ENCODE measurements at places on chromosomes 1 and 21.

DNA sequence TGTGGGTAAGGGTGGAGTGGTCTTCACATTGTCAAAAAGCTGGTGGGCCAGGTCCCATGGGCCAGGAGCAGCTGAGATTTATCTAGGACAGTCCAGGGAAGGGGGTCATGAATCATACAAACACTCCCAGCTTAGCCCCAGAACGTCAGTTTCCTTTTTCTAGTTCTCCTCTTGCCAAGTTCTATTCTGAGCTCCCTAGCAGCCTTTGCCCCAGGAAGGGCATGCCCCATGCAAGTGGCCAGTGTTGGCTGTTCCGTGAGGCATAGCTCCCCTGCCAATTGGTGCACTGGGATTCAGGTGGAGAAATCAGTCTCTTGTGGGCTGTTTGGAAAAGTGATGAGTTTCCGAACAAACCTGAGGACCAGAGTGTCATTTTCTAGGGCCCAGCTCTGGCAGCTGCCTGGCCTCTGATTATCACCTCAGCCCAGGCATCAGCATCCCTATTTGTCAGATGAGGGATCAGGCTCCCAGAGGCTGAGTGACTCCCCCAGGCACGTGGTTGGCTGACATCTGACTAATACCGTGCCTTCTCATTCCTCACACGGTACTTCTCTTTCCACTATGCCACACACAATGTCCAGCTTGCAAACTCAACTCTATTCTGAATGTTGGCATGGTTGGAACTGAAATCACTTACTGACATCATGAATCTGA, 14.2 kb upstream of the MYOM3 start:
- DNase-seq, result no peak

DNA sequence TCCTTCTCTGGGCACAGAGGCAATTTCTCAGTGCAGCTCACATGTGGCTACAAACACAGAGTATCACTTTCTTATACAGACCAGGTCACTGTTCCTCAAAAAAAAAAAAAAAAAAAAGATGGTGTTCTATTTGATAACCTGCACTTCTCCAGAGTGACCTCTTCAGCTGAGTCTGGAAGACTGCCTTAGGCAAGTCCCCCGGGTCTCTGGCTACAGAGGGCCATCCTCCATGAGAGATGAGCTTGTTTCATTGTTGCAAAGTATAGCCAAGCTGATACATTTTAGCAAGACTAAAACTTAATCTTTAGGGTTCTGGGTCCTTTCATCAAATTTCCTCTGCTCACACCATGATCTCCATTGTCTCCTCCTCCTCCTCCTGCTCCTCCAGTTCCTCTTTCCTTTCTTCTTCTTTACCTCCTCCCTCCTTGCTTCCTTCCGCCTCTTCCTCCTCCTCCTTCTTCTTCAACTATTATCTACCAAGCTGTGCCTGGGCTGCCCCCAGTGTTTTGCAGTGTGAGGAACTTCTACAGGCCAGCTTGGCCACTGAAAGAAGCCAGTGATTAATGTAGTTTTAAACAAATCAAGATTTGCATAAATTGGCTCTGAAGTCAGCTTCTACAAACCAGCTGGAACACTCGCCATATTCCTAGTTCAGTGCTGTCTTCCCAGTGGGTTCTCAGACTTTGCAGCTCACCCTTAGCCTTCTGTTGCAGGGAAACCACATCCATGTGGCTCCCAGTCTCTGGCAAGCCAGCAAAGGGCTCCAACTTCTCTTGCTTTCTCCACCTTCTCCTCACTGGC, 139.4 kb downstream of the RUNX1 start:
- DNase-seq, result no peak

DNA sequence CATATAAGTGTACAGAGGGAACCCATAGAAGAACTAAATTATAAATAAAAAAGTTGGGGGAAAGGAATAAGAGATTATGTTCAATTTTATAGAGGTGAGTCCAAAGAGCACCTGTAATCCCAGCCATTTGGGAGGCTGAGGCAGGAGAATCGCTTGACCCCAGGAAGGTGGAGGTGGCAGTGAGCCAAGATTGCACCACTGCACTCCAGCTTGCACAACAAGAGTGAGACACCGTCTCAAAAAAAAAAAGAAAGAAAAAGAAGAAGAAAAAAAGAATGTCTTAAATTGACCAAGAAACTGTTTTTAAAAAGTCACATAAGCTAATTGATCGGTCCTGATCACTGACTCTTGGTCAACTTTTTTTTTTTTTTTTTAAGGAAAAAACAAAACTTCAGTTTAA, 19.1 kb upstream of the ATF3 start:
- DNase-seq, result no peak

- DNase-seq, result no peak
Observed at GRCh38 chr21:33578214-33578613, 10.3 kb downstream of the DONSON start.

- DNase-seq, result no peak
Observed at GRCh38 chr1:2451741-2452140, 24.3 kb upstream of the PLCH2 start.

GRCh38 chr1:197787623-197788536, 12.6 kb upstream of the DENND1B start:
- no peak for DNase-seq

- no peak for DNase-seq
Observed at GRCh38 chr1:211332036-211332616, 5.5 kb downstream of the TRAF5 start.

DNA sequence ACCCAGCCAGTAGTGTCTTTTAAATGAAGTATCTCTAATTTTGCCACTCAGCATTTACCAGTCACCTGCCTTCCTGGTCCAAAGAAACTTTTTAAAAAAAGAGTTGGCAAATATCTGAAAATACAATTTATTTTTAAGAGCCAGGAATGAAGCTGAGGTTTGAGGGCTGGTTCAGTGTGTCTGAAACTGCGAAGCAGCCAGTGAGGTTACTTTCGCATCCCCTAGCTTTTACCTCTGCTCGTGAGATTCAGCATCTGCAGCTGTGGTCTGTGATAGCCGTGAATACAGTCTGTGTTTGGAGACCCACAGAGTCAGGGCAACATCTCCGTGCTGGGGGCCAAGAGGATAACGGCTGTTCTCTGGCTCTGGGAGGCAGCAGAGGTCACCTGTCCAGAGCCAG, 21.3 kb upstream of the KCNAB2 start:
- DNase-seq, result no peak

GRCh38 chr1:237875291-237875690, 15.4 kb downstream of the ZP4 start:
- DNase-seq, result no peak

GRCh38 chr21:27756191-27756590, 789.3 kb upstream of the ADAMTS5 start:
- DNase-seq, result no peak

DNA sequence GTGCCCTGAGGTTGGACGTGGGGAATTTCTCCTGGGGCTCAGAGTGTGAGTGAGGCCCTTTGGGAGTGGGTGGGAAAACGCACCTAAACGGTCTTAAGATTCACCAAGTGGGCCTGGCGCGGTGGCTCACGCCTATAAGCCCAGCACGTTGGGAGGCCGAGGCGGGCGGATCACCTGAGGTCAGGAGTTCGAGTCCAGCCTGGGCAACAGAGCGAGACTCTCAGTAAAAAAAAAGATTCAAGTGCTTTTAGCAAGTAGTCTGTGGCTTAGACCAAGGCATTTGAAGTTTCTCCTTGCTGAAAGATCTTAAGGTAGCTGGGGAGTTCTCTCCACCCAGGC, 1.4 kb downstream of the RPS8 start:
- DNase-seq, result no peak

GRCh38 chr1:242431786-242432185, 92.7 kb downstream of the PLD5 start:
- DNase-seq, result no peak

DNA sequence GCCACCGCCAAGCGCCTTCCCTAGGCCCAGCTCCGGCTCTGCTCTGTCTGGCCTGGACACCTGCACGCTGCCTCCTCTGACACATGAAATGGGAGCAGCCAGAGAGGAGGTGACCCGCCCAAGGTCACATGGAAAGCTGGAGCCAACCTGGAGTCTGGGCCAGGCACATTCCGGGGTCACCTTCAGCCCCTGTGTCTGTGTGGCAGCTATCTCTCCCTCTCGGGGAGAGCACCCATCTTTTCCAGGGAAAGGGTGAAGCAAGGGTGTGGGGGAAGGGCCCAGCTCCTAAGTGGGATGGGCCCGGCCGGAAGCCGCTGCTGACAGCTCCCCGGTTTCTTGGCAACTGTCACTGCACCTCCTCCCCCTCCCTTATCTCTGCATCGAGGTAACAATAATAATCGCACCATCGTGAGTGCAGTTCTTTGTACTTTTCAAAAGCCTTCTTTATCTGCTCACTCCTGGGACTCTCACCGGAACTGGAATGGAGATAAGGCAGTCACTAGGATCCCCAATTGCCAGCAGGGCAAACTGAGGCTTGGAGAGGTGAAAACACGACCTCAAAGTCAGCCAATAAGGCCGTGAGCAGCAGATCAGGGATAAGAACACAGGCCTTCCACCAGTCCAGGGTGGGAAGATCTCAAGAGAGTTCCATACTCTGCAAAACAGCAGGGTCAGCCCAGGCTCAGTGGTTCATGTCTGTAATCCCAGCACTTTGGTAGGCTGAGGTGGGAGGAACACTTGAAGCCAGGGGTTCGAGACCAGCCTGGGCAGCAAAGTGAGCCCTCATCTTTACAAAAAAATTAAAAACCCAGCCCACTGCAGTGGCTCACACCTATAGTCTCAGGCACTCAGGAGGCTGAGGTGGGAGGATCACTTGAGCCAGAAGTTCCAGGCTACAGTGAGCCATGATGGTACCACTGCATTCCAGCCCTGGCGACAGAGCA, 36.9 kb downstream of the RAP1GAP start:
- DNase-seq, result no peak

DNA sequence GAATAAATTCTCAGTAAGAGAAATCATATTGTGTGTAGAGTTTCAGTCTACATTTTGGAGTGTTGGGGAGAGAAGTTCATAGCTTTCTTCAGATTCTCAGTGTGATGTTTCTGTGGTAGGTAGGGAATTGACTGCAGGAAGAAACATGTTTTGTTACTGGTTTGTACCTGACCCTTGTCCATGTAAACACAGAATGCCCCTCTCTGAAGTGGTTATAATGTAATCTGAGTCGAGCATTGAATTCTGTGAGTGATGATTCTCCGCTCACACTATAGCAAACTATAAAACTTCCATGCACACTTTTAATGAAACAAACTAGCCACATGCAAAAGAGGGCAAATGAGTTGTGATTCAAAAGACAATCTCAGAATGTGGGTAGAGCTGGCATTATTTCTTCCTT, 433.2 kb downstream of the USP25 start:
- DNase-seq, result no peak

- no peak for DNase-seq
Observed at GRCh38 chr1:60990714-60991090, 91.7 kb upstream of the NFIA start.

DNA sequence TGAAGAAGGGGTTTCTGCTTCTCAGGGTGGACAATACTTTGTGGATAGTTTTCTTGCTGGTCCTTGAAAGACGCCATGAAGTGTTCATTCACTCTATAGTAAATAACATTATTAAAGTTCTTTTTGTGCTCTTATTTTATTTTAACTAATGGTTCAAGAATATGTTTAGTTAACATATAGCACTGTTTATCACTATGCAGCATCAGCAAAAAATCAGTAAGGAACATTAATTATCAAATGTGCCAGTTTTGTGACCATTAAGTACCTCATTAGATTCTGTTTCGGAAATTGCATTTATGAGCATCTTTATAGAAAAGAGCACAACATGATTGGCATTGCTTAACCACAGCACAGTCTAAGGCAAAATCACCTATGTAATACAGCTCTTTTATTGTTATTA, 385.6 kb downstream of the LMO4 start:
- no peak for DNase-seq

- peak; percentile 24 for DNase-seq
Observed at GRCh38 chr1:241639623-241640148, 483 bp downstream of the CHML start.

DNA sequence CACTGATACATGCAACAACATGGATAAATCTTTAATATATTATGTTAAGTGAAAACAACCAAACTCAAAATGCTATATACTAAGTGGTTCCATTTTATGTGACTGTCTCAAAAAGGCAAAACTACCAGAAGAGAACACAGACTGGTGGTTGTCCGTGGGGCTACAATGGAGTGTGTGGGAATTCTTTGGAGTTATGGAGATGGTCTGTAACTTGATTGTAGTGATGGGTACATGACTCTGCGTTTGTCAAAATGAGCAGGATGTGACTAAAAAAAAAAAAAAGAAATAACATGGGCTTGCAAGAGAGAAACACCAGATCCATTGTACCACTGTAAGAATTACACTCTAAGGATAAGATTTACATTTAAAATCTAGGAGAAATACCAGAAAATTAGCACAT, 52.2 kb upstream of the KIAA1614 start:
- DNase-seq, result no peak
